ENCODE measurements at places on chromosomes 12 and 14.

GRCh38 chr12:2963154-2963759 lies 4.1 kb downstream of the TEAD4 start:
- DNase-seq: peak; percentile 44

DNA sequence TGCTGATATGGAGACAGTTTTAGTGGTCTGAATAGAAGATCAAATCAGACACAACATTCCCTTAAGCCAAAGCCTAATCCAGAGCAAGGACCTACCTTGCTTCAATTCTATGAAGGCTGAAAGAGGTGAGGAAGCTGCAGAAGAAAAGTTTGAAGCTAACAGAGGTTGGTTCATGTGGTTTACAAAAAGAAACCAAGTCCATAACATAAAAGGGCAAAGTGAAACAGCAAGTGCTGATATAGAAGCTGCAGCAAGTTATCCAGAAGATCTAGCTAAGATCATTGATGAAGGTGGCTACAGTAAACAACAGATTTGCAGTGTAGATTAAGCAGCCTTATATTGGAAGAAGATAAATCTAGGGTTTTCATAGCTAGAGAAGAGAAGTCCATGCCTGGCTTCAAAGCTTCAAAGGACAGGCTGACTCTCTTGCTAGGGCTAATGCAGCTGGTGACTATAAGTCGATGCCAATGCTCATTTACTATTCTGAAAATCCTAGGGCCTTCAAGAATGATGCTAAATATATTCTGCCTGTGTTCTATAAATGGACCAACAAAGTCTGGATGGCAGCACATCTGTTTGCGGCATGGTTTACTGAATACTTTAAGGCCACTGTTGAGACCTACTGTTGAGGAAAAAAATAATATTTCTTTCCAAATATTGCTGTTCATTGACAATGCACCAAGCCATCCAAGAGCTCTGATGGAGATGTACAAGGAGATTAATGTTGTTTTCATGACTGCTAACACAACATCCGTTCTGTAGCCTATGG lies 361.0 kb downstream of the DPF3 start:
- no peak for DNase-seq

GRCh38 chr14:51554339-51554920 lies 97.3 kb upstream of the FRMD6 start:
- no peak for DNase-seq

GRCh38 chr12:47025798-47026197 lies 53.6 kb upstream of the PCED1B start:
- DNase-seq: no peak

DNA sequence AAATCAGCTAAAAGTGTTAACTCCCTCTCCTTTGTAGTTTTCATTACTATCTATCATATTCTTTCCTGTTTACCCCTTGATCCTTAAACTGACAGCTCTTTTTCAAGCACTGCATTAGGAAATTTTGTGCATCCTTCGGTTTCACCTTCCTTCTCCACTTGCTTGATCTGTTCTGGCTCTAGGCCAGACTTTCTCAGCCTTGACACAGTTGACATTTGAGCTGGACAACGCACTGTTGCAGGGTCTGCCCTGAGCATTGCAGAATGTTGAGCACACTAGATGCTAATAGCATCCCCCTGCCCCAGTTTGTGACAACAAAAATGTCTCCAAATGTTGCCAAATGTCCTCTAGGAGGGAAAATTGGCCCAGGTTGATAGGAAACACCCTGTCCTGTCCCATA lies 75.4 kb upstream of the KCNJ8 start:
- DNase-seq: peak; percentile 1

DNA sequence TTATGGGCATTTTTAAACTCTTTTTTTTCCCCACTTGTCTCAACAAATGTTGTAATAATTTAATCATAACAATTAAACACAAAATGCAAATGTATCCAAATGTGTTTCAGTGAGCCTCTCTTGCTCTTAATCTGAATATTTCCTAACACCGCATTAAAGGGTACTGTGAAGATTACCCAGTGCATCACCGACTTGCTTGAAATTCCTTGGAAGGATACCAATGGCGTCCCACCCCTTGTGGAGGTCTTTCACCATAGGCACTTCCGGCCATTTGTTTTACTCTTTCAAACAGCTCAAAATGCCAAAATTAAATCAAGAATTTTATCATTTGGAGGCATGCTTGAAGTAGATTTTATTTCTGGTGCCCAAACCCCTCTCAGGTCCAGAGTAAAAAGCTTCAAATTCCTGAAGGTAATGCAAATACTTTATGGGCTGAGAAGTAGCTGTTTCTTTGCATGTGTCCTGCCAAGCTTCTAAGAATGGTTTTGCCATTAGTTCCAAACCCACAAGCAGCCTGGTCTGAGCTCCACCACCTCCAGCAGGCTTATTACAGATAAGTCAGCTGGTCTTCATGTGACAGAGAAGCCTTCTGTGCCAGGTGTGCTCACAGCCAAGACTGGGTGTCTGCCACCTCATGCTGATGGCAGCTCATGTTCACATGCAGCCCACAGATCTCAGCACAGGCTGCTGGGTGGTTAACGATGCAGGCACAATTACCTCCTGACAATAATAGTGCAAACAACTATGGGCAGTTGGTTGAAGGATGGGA lies 16.4 kb upstream of the NUDT4 start:
- no peak for DNase-seq

DNA sequence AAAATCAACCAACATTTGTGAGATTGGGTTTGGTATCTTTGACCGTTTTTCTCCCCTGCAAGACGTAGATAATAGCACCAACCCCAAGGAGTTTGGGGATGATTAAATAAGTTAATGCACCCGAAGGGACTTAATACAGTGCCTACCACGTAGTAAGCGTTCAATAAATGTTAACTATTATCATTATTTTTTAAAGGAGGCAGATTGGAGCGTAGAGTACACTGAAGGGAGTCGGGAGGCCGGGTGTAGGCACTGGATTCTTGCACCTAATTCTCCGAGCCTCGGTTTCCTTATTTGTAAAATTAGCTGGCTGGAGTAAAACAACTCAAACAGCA lies 367 bp upstream of the FRS2 start:
- no peak for DNase-seq

Measured in nephron progenitor cell (in vitro differentiated cells).